Smooth muscle cell of the pulmonary artery (primary cell): ENCODE measurements at places on chromosomes 5 and 9. TPM values are rescaled to one million over a fixed set of nuclear protein-coding genes. Genes with fewer than 3 reads are reported as not detected.

Gene SERINC5
- 21.4 and 41.4 TPM in 2 replicates for total RNA-seq

Gene C1QTNF3
- total RNA-seq = 1.2 and 1.7 TPM in 2 replicates

Gene TMEM141
- total RNA-seq = 38.7 and 42.2 TPM in 2 replicates

Gene PCDHA9
- 0.07 and 0.10 TPM in 2 replicates for total RNA-seq

Gene GLRA1
- not detected in 2 replicates for total RNA-seq

Gene CCDC192
- total RNA-seq = not detected in 2 replicates

Gene SLC1A3
- 0.46 and 20.0 TPM in 2 replicates for total RNA-seq

Gene SOX30
- not detected in 2 replicates for total RNA-seq

Gene PCDHA1
- 0.20 TPM in 1 of 2 replicates, not detected in the other for total RNA-seq

Gene TUSC1
- 9.4 and 10.0 TPM in 2 replicates for total RNA-seq

Gene ANKRD33B
- 2.0 and 5.5 TPM in 2 replicates for total RNA-seq
